ENCODE measurements at places on chromosomes 11 and 22. TPM values are rescaled to one million over a fixed set of nuclear protein-coding genes. Genes with fewer than 3 reads are reported as not detected.

DNA sequence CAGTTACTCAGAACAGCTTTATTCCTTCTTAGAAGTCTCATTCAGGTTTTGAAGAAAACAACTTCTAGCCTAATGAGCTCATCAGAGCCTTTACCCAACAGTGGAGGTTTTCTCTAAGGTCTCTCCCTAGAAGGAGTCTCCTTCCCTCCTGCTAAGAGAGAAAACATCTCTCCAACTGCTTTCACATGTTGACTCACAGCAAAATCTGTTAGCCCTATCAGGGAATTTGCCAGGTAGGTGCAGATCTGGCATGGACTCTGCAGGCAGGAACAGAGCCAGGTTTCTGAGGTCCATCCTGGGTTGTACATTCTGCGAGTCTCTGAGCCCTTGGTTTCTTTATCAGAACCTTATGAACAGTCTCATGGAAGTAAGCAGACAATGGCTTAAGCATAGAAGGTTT, 214.4 kb downstream of the HIPK3 start:
- no peak for DNase-seq

DNA sequence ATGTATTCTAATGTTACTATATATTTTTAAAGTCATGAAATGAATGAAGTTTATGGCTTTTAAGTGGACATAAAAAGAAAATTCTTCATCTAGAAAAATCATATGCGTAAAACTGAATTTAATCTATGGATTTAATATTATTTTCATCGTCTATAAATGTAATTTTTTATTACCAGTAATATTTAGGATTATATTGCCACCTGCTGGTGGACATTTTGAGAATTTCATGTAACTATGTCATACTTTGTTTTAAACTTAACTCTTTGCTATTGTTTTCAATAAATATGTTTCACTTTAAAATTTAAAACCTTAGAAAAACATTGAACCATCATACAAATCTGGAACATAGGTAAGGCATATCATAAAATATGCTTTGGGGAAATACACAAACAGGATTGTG, 66.5 kb upstream of the CEP126 start:
- DNase-seq = no peak

- no peak for DNase-seq
Observed at GRCh38 chr11:61983419-61983818, 16.0 kb upstream of the FTH1 start.

DNA sequence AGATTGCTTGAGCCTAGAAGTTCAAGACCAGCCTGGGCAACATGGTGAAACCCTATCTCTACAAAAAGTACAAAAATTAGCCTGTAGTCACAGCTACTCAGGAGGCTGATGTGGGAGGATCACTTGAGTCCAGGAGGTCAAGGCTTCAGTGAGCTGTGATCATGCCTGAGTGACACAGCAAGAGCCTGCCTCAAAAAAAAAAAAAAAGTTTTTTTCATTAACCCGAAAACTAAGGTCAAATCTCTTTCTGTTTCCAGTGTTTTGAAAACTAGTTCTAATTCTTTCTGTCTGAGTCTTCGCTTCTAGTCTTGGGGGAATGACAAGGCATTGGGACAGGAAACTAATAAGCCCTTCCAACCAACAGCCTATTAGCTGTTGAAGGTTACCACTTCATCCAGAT, 57.6 kb downstream of the LIF start:
- DNase-seq = no peak

DNA sequence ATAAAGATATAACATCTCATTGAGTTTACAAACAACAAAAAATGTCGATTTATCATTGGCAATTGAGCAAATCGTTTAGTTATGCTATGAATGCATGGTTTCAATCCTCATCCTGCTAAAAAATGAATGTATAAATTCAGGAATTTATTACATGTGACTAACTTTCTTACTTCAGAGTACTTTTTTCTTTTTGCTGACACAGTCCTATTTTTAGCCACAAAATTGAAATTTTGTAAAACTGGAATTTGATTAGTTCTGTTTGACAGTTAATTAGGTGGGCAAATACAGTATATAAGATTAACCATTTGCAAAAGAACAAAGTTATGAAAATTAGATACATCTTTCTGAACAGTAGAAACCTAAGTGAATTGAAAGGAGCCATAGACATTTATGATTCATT, 925.0 kb upstream of the CHORDC1 start:
- no peak for DNase-seq

DNA sequence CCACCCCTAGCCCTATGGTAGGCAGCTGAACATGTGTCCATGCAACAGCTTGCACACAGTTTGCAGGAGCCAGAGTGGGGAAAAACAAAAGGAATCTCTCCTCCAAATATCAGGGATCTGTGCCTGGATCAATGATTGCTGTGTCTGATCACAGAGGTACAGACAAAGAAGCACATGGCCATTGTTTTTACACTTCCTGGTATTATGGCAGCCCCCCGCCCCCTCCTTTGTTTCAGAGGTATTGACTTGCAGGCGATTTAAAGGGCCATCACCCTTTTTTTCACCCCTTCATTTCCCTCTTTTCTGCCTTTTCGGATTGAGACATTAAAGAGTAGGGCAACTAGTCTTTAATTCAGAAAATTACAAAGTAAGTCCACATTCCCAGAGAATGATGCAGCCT, 453.0 kb upstream of the LUZP2 start:
- no peak for DNase-seq

DNA sequence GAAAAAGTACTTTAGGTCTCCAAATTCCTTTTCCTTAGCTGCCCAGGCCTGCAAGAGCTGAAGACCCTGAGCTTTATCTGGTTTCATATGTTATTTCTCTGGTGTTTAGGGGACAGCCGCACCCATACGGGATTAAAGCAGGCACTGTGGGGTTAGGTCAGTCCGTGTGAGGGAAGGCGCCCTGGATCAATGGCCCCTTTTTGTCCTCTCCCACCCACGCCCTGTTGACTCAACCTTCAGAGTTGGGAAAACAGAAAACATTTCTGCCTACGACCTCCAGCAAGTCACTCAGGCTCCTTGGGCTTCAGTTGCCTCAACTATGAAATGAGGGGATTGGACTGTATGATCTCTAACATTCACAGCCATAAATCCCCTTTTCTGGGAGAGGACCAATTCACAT, 55.2 kb upstream of the BARX2 start:
- DNase-seq = no peak

GRCh38 chr11:28924004-28924403, 815.8 kb downstream of the METTL15 start:
- DNase-seq = no peak

DNA sequence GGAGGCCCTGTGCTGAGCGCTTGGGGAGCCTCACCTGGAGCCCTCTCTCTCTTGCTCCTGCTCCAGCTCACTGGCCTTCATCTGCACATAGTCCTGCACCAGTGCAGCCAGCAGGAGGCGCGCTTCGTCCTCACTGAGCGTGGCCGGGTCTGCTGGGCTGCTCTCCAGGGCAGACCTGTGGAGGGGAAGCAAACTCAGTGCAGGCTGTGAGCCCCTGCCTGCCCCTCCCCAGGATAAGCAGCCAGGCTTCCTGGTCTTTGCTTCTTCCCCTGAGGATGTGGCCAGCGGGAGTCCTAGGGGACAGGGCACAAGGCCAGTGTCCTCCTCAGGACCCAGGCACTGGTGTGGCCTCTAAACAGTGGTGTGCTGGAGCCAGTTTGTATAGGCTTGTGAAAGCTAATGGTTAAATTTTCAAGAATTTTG, 2.2 kb downstream of the CALCA start:
- peak; percentile 60 for DNase-seq

GRCh38 chr11:82523141-82523540, 210.5 kb downstream of the FAM181B start:
- DNase-seq = no peak

- no peak for DNase-seq
Observed at GRCh38 chr22:19005905-19006304, 69.8 kb upstream of the PRODH start.

- no peak for DNase-seq
Observed at GRCh38 chr11:70581991-70582885, 183.9 kb downstream of the CTTN start.

Gene SORL1
- polyA plus RNA-seq = 14.6 TPM

Gene OR8A1
- polyA plus RNA-seq = not detected

Gene PHF21B
- polyA plus RNA-seq = not detected

Gene GTSE1
- 1.3 TPM for polyA plus RNA-seq
